NCI-H774 (cell line): ENCODE measurements at places on chromosomes 16 and 17.

DNA sequence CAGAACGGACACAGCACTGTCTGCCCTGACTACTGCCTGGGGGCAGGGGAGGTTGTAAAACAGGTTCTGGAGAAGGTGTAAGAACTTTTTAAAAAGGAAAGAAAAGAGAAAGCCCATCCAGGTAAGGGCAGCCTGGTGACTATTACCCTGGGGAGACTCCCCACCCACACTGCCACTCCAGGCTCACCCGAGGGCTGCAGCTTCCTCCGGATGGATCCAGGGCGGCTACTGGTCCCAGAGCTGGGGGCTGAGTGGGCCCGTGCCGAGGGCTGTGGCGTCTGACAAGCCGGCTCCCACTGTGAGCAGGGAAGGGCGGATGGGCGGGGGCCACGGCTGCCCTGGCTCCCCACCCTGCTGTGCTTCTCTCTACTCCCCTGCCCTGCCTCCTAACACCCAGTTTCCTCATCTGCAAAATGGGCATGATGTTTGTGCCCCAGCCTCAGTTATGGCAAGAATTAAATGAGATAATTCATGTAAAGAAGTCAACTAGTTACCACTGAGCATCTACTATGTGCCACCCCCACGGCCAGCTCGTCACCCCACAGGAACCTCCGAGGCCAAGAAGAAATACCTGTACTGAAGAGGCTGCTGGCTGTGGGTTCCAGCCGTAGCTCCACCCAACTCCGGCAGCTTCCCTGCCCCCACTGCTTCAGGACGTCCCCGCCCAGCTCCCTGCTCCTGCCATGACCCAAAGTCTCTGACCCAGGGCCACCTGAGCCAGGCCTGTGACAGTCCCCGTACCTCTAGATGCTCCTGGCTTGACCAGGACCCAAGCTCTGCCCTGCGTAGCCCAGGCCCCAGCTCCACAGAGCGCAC lies 24.2 kb downstream of the KATNB1 start:
- DNase-seq = no peak

DNA sequence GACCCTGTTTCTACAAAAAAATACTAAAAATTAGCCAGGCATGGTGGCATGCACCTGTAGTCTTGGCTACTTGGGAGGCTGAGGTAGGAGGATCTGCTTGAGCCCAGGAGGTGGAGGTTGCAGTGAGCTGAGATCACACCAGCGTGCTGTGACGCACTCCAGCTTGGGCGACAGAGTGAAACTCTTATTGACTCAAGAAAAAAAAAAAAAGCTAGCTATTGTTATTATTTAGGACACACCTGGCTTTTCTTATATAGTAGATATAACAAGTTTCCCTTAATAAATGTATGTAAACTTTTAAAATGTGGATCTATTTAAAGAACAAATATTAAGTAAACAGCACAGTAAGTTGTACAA lies 1.8 kb downstream of the RABEP2 start:
- peak; percentile 60 for DNase-seq

GRCh38 chr16:10992797-10993196 lies 48.4 kb downstream of the CLEC16A start:
- no peak for DNase-seq

DNA sequence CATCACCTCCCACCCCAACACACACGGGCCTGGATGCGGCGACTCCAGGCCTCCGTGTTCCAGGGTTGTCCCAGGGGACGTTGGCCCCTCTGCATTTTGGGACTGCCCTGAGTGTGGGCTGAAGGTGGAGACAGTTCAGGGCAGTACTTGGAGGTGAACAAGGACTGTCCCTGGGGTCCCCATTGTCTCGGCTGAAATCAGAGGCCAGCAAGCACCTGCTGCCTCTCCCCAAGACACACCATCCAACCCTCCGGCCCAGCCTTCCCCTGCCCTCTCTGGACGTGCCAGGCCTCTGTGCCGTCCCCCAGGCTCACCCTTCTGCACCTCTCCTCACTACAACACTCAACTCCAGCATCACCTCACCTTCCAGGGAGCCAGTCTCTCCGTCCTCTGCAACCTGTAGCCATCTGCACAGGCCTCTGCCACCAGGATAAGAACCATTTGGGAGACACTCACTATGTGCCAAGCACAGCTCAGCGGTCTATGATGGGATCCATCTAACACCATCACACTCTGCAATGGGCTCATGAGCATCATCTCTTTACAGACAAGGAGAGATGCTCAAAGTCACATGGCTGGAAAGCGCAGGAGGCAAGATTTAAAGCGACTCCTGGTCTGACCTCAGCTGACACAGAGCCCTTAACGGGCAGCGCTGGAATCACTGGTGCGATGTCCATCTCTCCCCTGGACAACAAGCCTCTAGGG lies 104.5 kb upstream of the SEC14L1 start:
- no peak for DNase-seq

GRCh38 chr17:72576289-72576759 lies 455.5 kb downstream of the SOX9 start:
- DNase-seq = no peak

DNA sequence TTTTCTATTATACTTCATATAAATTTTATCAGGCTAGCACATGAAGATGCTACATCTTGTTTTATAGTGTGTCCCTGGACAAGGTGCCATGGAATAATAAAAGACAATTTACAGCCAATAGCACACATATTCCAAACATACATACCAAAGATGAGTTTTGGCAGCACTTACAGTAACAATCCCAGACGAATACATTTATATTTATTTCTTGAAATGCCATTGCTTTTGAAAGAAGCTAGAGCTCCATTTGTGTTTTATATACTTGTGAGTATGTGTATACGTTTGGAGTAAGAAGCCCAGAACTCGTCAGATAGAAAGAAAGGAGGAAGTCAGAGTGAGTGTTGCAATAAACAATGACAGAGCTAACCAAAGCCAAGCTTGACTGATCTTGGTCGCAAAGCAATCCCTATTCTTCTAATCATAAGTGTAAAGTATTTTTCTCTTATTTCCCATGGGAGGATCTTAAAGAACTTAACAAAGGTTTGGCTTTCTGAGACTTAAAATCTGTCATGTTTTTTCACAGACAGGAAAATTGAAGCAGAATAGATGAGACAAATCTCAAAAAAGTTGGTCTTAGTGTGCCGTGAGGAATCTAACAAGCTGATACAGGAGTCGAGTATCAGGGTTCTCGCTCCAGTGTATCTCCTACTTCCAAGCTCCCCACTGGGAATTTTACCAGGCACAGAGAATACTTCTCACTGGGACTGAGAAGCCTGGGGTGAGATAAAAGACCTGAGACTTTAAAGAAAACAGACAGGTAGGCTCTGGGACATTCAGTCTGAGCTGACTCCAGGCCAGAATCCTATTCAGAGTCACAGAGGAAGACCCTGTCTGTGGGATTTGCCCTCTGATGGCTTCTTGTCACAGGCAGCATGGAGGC lies 175.4 kb downstream of the AATF start:
- no peak for DNase-seq
